ENCODE measurements at places on chromosomes 1 and 21.

- no peak for DNase-seq
These were observed 675.1 kb upstream of the CXADR start for GRCh38 chr21:16837721-16838120.

DNA sequence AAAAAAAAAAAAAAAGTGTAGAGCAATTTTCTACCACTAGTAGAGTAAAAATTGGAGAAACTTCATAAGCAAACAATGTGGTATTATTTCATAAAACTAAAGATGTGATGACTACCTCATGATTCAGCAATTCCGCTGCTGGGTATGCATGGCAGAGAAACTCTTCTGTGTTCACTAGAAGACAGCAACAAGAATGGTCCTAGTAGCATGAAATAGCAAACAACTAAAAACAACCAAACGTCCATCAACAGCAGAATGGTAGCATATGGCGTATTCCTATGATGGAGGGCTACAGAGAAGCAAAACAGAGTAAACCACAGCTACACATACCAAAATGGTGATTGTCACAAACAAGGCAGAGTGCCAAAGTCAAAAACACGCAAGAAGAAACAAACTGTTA is 18.9 kb downstream of the HTR1D start:
- DNase-seq: no peak

- peak; percentile 47 for DNase-seq
These were observed 935 bp upstream of the COG2 start for GRCh38 chr1:230641346-230641745.

- peak; percentile 89 for DNase-seq
These were observed 37.8 kb downstream of the GPA33 start for GRCh38 chr1:167052389-167052788.

- no peak for DNase-seq
These were observed 519.2 kb upstream of the ZP4 start for GRCh38 chr1:238409932-238410331.

- DNase-seq: no peak
These were observed 161.8 kb downstream of the PSMG1 start for GRCh38 chr21:39021478-39021832.

DNA sequence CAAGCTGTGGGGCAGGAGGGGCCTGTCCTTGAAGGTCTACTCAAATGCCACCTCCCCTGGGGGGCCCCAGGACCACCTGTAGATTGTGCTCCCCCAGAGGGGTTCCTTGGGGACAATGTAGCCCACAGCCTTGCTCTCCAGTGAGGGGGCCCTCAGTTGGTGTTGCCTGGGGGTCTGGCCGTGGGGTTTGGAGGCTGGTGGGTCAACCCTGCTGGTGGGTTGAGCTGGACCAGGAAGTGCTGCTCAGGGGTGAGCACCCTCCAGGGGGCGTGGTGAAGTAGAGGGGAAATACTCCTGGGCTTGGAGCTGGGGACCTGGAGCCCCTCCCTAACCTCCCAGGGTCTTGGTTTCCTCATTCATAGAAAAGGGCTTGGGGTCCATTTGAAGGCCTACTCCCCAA is 143.6 kb upstream of the WNT4 start:
- no peak for DNase-seq

DNA sequence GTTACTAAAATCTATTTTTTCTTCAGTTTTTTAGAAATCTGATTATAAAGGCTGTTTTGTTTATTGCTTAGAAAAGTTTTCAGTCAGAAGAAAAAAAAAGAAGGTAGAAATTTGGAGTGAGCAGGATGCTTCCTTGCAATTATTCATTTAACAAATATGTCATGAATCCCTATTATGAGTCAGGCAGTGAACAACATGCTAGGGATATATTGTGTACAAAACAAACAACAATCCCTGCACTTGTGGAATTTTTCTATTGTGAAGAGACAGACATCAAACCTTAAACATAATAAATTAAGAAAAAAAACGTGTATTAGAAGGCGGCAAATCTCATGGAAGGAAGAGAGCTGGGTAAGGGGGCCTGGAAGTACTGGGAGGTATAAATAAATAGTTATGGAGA is 664.1 kb upstream of the CAMK1G start:
- DNase-seq: no peak

DNA sequence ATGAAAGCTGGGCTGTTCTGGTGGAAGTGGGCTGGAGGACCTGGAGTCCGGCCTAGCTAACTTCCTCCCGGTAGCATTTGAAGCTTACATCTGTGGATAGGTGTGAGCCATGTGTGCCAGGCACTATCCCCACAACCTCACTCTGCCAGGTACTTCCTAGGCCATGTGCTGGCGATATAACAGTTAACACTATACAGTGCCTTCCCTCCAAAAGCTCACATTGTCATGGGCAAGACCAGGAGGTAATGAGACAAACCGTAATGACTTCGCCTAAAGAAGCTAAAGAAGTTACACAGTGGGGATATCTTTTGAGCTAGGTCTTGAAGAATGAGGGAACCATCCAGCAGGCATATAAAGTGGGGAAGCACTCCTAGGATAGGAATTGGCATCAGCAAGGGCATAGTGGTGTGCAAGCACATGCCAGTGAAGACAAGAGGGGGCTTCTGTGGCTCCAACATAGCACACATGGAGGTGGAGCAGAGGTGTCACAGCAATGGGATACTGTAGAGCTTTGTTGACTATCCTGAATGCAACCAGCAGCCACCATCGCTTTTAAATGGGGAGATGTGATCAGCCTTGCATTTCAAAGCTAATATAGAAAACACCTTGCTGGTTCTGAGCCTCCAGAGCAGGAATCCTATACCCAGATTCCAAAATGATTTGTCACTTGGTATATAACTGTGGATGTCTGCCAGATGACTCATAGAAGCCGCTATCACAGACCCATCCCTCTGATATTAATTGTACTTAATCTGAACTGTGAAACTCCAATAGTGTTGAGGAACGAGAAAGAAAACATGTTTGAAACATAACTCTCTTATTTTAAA is 466.3 kb downstream of the LMO4 start:
- DNase-seq: no peak

DNA sequence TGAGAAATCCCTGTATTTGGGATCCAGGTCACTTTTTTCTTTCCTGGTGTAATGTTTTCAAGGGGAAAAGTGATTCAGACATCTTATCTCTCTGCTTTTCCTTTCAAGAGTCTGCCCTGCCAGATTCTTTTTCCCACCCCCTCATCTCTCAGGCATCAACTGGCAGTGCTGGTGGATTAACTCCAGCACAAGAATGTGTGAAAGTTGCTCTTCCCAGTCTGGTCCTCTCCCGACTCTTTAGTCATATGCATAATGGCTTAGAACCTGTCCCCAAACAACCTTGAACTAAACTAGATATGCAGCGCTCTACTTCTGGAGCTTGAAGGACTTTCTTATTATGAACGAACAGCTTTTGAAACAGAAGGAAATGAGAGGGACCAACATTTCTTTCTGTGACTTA is 88.5 kb downstream of the SLC44A5 start:
- no peak for DNase-seq

DNA sequence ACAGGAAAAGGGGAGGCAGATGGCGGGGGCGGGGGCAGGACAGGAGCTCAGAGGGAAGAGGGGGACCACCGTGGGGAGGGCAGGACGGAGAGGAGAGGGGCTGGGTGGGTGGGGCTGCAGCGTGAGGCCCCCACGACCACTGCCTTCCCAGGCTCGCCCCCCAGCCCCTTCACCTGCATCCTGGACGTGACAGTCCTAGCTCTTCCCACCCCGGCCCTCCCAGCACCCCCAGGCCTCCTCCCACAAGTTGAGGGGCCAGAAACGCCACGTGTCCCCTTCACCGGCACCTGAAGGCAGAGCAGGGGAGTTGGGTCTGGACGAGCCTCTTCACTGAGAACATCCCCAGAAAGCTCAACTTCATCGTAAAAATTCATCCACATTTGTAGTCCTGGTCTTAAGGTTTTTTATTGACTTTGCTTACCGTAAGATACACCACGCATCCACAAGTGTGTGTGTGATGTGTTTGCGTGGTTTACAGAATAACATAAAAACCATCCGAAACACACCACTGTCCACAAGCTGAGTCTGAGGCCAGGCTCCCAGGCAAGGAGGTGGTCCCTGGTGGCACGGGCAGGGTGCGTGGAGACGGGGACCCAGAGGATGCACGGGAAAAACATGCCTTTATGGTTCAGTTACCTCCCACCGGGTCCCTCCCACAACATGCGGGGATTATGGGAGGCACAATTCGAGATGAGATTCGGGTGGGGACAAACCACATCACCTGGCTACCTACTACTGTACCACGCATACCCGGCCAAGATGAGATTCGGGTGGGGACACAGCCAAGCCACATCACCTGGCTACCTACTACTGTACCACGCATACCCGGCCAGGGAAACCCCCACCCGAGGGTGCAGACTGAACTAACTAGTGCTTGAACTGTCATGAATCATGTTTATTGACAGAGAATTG is 13.9 kb upstream of the COL18A1 start:
- DNase-seq: no peak

DNA sequence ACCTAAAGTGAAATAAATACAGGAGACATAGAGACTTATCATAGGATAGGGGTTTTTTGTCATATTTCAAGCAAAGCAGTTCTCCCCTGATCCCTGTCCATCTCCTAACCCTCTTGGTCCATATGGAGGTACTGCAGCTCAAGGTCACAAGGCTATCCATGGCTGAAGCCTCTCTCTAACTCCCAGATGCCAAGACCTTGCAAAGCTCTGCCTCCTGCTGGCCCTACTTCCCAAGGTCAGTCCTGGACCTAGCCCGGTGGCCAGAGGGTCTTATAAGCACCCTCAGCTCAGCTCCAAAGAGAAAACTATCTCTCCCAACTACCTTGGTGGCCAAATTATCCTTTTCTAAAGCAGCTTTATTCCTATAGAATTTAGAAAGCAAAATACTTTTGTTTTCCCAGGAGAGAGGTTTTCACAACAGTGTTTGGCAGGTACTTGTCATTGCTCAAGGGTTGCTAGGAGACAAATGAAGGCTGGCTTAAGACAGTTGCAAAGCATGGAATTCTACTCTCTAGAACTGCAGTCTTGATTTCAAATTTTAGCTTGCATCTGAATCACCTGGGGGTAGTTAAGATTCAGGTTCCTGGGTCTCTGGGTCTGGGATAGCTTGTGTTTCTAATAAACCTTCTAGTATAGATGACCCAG is 121.5 kb downstream of the XCL2 start:
- no peak for DNase-seq

GRCh38 chr1:231643935-231644237 is 17.3 kb downstream of the DISC1 start:
- DNase-seq: no peak

GRCh38 chr1:38451541-38451993 is 405.0 kb upstream of the POU3F1 start:
- DNase-seq: peak; percentile 79

DNA sequence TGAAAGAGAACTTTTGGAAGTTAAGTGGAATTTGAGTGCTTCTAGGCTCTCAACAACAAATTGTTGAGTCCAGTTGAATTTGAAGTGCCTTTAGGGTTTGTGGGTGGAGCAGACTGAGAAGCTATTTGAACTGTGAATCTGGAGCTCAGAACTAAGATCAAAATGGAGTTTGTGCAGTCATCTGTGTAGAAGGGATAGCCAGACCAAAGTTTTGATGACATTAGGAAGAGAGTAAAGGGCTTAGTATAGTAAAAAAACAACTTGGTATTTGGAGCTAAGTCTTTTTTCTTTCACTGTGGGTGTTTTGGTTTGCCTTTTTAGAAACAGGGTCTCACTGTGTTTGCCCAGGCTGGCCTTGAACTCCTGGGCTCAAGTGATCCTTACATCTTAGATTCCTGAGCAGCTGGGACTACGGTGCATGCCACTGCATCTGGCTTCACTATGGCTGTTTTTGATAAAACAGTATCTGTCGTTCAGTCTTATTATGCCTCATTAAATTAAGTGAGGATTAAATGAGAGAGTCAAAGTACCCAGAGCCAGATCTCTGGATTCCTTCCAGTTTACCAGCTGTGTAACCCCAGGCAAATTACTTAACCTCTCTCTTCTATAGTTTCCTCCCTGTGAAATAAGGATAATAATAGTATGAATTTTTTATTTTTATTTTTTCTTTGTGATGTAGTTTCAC is 20.0 kb downstream of the HDAC1 start:
- DNase-seq: no peak

DNA sequence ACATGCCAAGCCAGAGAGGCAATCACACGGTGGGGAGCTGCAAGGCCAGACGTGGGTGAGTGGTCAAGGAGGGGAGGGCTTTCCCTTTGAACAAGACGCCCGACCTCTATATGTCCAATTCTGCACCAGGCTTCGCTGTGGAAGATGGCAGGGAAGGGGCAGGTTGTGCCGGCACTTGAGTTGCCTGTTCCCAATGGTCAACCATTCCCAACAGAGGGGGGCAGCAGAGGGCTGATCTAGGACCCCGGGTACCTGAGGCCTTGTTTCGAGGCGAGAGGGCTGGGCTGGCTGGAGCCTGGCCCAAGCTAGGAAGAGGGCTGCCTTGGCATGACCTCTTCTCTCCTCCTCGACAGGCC is 64.9 kb downstream of the TMEM53 start:
- no peak for DNase-seq

GRCh38 chr1:9651565-9652378 is at the start of gene PIK3CD:
Gene PIK3CD, plus strand, starts transcription at chr1:9651731. Its CDS starts 58,725 bp downstream, at chr1:9710456.
- DNase-seq: no peak

DNA sequence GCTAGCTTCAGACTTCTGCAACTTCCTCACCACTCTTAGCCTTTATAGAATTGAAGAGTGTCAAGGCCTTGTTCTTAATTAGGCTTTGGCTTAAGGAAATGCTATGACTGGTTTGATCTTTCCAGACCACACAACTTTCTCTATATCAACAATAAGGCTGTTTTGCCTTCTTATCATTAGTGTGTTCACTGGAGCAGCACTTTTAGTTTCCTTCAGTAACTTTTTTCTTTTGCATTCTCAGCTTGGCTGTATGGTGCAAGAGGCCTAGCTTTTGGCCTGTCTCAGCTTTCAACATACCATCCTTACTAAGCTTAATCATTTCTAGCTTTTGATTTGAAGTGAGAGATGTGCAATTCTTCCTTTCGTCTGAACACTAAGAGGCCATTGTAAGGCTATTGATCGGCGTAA is 8.6 kb downstream of the PRKACB start:
- no peak for DNase-seq

GRCh38 chr1:42369471-42369870 is 11.1 kb upstream of the RIMKLA start:
- DNase-seq: no peak

GRCh38 chr1:198529414-198529813 is 11.1 kb downstream of the ATP6V1G3 start:
- DNase-seq: no peak

GRCh38 chr1:161089251-161089924 is at the start of gene NECTIN4:
Gene NECTIN4, minus strand, starts transcription at chr1:161089558. Its CDS starts 262 bp downstream, at chr1:161089296.
- no peak for DNase-seq

GRCh38 chr1:42743317-42744147 is 3.5 kb upstream of the CLDN19 start:
- DNase-seq: no peak

GRCh38 chr1:221636967-221637366 is 104.9 kb downstream of the DUSP10 start:
- no peak for DNase-seq
